ENCODE measurements at places on chromosomes 12 and 14. TPM values are rescaled to one million over a fixed set of nuclear protein-coding genes. Genes with fewer than 3 reads are reported as not detected.

DNA sequence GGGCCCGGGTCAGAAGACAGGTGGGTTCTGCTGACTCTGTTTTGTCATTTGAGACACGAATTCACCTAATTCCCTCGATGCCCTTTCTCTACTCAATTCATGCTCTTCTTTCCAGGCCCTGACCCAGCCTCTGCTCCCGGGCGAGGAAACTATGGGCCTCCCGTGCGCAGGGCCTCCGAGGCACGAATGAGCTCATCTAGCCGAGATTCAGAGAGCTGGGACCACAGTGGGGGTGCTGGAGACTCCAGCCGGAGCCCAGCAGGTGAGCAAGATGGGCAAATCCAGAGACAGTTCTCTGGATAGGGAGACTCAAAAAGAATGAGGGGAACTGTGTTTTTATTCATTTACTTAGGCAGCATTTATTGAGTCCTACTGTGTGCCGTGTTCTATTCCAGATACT lies 37.0 kb upstream of the OAS1 start:
- no peak for DNase-seq

- DNase-seq: no peak
These were observed 274.1 kb upstream of the DAAM1 start for GRCh38 chr14:58914279-58914855.

EIF2S3B gene
- polyA plus RNA-seq: 0.27 TPM

ERP27 gene
- 4.4 TPM for polyA plus RNA-seq
